Dermis microvascular lymphatic vessel endothelial cell (primary cell): ENCODE measurements at places on chromosomes 13 and 19. TPM values are rescaled to one million over a fixed set of nuclear protein-coding genes. Genes with fewer than 3 reads are reported as not detected.
A peak's percentile ranks its signal among the peaks of the same experiment; 100 is the strongest.

The DCAF15 gene
- total RNA-seq, result 7.1 and 10.4 TPM in 2 replicates

The ZGLP1 gene
- 0.13 and 0.38 TPM in 2 replicates for total RNA-seq

The NCAN gene
- under 0.01 TPM in 1 of 2 replicates, not detected in the other for total RNA-seq

The FGF21 gene
- total RNA-seq, result not detected in 2 replicates

DNA sequence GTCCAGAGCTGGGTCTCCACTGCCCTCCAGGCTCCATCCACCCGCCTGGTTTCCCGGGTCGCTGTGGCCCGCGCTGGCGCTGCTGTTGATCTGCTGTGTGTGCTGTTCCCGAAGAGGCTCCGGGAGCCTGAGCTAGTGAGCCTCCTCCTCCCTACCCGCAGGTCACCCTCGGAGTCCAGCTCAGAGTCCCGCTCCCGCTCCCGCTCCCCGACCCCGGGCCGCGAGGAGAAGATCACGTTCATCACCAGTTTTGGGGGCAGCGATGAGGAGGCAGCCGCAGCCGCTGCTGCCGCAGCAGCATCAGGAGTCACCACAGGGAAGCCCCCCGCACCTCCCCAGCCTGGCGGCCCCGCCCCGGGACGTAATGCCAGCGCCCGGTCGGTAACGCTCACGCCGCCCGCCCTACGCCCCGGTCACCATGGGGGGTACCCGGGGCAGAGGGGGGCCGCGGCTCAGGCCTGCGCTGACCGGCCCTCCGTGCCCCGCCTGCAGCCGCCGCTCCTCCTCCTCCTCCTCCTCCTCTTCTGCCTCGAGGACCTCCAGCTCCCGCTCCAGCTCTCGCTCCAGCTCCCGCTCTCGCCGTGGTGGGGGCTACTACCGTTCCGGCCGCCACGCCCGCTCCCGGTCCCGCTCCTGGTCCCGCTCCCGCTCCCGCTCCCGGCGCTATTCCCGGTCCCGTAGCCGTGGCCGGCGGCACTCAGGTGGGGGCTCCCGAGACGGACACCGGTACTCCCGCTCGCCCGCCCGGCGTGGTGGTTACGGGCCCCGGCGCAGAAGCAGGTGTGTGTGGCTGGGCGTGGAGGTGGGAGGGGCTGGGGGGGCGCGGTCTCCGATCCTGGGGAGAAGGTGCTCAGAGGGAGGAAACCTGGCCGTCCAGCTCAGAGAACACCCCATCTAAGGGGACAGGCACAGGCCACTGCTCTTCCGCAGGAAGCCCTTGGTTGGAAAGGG, 12.2 kb downstream of the ZNF296 start:
- no peak for DNase-seq

GRCh38 chr13:63367522-63368198, 1952.0 kb upstream of the PCDH20 start:
- no peak for DNase-seq

DNA sequence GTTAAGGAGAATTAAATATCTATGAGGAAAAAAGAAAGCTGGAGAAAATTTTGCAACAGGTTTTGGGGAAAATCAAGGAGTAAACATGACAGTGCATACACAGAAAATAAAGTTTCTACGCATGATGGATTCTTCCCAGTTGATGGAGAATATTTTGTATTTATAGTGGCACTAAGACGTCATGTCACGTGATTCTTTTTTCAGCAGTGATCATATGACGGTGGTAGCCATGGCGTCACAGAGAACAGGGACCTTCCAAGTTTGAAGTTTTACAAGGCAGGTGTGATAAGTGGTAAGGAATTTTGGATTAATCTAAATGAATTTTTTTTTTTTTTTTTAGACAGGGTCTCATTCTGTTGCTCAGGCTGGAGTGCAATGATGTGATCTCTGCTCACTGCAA, 8.5 kb downstream of the MBD3L1 start:
- DNase-seq, result no peak

- DNase-seq, result peak; percentile 12
Observed at GRCh38 chr19:51783372-51783771, 11.6 kb upstream of the FPR3 start.

DNA sequence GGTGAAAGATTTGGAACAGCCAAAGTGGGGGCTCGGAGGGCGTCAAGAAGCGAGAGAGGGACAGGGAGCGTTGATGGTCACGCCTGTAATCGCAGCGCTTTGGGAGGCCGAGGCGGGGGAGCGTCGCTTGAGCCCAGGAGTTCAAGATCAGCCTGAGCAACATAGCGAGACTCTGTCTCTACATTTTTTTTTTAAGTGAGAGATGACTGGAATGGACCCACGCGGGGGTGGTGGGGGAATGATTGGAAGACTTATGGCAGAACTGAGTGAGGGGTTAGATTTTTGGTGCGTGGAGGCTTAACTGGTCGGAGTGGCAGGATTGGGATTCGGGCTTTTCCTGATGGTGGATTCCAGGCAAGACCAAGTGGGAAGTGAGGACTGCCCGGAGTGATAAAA, 725 bp downstream of the PSMD8 start:
- no peak for DNase-seq

GRCh38 chr13:43787997-43788396, 1.2 kb upstream of the ENOX1 start:
- no peak for DNase-seq

The MRPL4 gene
- total RNA-seq, result 17.1 and 20.7 TPM in 2 replicates

The PALM3 gene
- total RNA-seq, result under 0.01 TPM in 1 of 2 replicates, not detected in the other

- DNase-seq, result no peak
Observed at GRCh38 chr19:3146677-3147100, 10.9 kb downstream of the GNA15 start.

The ZNF737 gene
- 5.3 and 7.8 TPM in 2 replicates for total RNA-seq

The KRTDAP gene
- not detected in 2 replicates for total RNA-seq

GRCh38 chr19:1911995-1912394, 6.8 kb downstream of the ADAT3 start:
- no peak for DNase-seq

DNA sequence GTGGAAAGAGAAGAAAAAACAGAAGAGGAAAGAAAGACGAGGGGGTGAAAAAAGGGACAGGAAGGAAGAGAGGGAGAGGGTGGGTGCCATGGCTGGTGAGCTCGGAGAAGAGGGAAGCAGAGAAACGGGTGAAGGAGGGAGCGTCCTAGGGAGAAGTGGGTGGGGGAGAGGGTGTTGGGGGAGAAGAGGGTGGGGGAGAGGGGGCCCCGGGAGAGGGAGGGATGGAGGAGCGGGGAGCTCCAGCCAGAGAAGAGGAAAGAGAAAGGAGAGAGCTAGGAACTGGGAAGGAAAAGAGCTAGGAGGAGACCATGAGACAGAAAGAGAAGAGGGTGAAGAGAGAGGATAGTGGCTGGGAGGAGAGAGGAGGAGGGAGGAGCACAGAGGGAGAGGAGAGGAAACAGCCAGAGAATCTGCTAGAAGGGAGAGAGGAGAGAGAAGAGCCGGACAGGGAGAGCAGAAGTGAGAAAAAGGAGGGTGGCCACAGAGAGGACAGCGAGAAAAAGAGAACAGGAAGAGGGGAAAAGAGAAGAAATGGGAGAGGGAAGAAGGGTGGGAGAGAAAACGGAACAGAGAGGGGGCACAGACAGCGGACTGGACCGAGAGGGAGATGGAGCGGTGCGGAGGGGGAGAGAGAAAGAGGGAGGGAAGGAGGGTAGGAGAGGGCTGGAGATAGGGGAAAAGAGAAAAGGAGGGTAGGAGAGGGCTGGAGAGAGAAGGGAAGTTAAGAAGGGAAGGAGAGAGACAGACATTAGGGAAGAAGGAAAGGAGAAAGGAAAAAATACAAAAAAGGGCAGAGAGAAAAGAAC, 11.9 kb upstream of the GARIN5A start:
- DNase-seq, result no peak
